ENCODE measurements at places on chromosomes 16 and 17. TPM values are rescaled to one million over a fixed set of nuclear protein-coding genes. Genes with fewer than 3 reads are reported as not detected.

DNA sequence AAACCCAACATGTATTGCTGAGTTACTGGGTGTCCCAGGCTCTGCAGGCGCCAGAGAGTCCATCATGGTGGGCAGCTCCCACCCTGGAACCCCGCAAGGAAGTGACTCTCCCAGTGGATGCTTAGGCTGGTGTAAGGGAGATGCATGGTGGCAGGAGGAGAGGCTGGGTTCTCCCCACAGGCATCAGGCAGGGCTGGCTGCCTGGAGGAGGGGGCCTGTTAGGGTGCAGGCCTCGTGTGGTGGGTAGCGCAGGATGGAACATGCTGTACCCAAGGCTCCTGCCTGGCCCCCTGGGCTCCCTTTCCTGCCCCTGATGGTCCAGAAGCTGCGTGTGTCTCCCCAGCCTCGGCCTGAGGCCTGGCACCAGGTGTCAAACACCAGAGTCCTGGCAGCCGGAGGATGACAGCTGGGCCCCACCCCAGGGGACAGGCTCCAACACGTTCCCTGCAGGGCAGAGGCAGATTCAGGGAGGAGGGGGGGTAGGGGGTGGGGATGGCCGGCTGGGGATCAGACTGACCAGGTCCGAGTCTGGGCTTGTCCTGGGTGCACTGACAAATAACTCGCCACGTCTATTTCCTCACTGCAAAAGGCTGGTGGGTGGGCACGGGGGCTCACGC lies 40.2 kb upstream of the CIBAR2 start:
- no peak for DNase-seq

- DNase-seq = no peak
Measured at GRCh38 chr16:7057458-7057857, 275.2 kb upstream of the RBFOX1 start.

GRCh38 chr17:29212681-29213121 lies 32.5 kb upstream of the MYO18A start:
- DNase-seq = no peak

- DNase-seq = peak; percentile 78
Measured at GRCh38 chr17:75876190-75876937, 2.0 kb downstream of the TRIM47 start.

- DNase-seq = peak; percentile 60
Measured at GRCh38 chr17:31313982-31314781, at the start of gene EVI2B. TSS of gene EVI2B (minus strand) at chr17:31314054. CDS start at chr17:31305609, 8,445 bp downstream.

Gene PPL
- not detected for total RNA-seq

Gene CASKIN1
- not detected for total RNA-seq

Gene COL1A1
- 1.0 TPM for total RNA-seq

Gene PKMYT1
- total RNA-seq = 0.79 TPM

Data from CD4-positive, alpha-beta memory T cell (primary cell).